Activated CD8-positive, alpha-beta memory T cell treated with anti-CD3 and anti-CD28 coated beads for 24 hours (primary cell): ENCODE measurements at places on chromosomes 5 and 9.

DNA sequence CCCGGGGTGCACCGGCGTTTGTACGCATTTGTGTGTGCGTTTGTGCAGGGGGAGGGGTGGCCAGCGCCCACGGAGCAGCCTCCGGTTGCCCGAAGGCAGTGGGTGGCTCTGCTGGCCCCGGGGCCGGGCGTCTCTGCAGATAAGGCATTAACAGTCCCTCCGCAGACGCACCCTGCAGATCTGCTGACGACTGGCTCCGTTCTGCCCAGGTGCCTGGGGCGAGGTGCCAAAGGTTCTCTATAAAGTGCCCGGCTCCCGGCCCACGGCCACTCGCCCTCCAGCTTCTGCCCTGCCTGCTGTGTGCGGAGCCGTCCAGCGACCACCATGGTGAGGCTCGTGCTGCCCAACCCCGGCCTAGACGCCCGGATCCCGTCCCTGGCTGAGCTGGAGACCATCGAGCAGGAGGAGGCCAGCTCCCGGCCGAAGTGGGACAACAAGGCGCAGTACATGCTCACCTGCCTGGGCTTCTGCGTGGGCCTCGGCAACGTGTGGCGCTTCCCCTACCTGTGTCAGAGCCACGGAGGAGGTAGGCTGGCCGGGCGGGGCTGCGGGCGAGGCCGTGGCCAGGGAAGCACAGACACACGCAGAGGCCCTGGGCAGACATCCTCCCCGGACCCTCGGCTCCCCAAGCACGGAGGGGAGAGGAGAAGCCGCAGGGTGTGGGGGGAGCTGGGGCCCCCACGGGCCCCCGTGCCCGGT lies at the start of gene SLC6A19:
SLC6A19 (plus strand) TSS at position 269 of the 699 bp plus-strand sequence; CDS start at position 325, 56 bp downstream.
- DNase-seq = no peak

DNA sequence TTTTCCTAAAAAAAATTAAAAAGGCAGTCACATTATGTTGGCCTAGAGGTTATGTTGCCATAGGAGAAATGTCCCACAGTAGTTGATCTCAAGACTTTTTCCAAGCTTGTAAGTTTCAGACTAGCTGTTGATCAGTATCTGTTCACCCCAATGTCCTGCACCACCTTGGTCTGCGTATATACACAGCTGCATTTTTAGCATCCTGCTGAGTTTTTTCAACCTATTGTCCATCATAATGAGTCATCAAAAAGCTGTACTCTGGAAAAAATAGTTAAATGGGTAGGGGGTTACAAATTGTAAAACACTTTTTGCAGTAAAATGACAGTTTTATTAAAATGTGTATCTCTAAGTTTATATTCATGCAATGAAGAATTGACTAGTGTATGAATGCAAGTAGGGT lies 53.2 kb upstream of the TMEM171 start:
- DNase-seq = no peak

- DNase-seq = no peak
Measured at GRCh38 chr5:98458726-98459125, 314.7 kb upstream of the RGMB start.

DNA sequence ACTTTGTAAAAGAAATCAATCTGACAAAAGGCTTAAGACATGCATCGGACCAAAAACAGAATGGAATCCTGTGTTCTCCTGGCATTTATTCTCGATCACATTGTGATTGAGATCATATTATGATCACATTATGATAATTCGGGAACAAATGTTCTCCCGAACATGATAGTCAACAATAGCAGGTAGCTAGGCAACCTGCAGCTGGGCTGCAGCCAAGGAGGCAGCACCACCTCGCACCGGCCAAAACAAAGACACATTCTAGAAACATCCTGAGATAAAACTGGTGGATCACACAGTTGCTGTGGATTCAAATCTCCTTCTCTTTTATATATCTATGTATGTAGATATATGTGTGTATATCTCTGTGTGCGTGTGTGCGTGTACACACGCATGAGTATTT lies 480.6 kb upstream of the CYLC2 start:
- no peak for DNase-seq

DNA sequence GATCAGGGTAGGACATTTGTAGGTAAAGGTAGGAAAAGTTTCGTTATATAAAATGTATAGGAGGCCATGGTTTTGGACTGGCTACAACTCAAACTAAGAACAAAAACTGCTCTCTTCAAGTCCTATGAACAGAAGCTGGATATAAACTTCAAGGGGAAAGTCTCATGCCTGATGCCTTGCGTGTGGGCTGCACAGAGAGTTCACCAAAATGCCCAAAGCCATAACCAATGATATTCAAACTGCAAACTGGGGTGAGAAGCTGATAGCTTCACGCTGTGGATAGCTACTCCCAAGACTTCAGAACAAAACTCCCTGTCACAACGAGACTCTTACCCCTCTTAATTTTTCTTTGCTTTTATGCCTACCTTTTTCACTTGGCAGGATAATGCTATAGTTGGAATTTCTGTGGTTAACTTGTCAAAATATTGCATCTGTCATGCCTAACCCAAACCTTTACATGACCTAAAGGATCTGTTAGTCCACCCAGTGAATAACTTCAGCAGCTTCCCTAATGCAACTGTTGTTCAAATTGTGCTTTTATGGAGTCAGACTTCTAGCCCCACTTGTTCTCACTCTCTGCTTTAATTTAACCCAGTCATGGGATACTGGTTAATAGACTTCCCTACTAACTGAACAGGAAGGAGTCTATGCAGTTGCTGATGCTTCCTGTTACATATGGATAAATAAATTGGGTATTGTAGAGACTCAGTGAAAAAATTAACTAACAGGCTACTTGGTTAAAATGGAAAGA lies 71.9 kb downstream of the SFXN1 start:
- no peak for DNase-seq

DNA sequence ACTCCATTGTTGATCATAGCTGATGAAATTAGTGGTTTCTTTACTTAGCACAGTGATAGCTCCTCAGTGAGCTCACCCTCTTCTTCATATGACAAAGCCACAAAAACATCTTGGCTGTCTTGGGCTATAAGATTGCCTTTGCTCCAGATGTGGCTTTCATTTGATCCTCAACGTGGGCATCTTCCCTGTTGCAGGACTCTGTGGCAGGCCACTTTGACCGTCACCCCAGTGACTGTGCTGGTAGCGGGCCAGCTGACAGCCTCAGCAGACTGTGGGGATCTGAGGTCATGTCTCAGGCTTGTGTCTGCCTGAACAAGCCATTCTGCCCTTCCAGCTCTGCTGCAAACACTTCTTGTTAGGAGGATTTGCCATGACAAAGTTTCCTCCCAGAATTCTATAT lies 422.2 kb downstream of the NR2F1-AS1 start:
- no peak for DNase-seq

DNA sequence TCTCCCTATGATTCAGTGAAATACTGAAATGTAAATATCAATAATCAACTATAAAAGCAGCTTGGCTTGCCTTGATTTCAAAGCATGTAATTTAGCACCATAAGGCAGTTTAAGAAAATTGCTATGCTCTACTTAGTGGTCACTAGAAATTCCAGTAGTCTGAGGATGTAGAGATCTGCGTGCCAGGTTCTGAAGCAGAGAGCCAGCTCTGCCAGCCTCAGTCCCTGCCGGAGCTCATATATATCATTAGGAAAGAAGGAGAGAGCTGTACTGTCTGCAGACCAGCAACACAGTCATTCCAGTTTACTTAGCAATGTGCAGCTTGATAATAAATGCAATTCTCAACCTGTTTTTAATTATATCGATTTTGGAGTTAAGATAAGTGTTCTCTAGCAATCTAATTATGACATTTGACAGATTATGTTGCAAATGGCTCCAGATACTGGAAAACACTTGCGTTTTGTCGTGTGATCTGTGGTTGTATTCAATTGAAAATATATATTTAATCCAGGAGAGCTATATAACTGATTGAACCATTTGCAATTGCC lies 540.5 kb downstream of the CTNND2 start:
- DNase-seq = no peak
